BJ (cell line): ENCODE measurements at places on chromosomes 16 and 17.

DNA sequence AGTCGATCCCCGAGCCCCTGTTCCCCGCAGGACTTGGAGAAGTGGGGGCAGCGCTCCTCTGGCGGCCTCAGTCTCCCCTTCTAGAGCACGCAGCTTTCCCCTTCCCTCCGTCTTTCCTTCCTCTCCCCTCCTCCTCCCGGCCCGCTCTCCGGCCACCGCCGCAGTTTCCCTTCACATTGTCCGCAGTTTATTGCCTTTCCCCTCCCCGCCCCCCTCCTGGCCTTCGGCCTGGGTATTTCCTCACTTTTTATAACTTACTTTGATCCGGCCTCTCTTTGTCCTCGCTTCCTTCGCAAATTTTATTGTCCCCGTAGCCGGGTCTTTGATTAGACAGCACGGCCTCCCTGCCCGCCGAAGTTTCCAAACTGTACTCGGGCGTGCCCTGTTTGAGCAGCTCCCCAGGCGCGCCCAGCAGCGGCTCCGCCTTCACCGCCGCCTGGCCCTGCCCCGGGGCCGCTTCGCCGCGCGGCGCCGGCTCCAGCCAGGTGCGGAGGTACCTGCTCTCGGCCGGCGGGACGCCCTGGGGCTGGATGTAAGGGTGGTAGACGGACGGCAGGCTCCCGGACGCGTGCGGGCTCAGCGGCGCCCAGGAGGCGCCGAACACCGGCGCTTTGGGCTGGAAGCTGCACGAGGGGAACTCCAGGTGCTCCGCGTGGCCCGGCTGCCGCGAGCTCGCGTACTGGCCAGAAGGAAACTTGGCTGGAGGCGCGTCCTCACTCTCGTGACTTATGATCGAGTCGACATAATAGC is 488 bp downstream of the HOXB9 start:
- DNase-seq: no peak

- DNase-seq: no peak
Measured at GRCh38 chr16:71916397-71916920, 21.1 kb downstream of the IST1 start.

- DNase-seq: no peak
Measured at GRCh38 chr16:71339236-71340171, 19.0 kb upstream of the CALB2 start.

- no peak for DNase-seq
Measured at GRCh38 chr17:41972571-41973407, 6.2 kb downstream of the CNP start.

GRCh38 chr16:65936096-65936495 is 430.4 kb upstream of the CDH5 start:
- DNase-seq: no peak

DNA sequence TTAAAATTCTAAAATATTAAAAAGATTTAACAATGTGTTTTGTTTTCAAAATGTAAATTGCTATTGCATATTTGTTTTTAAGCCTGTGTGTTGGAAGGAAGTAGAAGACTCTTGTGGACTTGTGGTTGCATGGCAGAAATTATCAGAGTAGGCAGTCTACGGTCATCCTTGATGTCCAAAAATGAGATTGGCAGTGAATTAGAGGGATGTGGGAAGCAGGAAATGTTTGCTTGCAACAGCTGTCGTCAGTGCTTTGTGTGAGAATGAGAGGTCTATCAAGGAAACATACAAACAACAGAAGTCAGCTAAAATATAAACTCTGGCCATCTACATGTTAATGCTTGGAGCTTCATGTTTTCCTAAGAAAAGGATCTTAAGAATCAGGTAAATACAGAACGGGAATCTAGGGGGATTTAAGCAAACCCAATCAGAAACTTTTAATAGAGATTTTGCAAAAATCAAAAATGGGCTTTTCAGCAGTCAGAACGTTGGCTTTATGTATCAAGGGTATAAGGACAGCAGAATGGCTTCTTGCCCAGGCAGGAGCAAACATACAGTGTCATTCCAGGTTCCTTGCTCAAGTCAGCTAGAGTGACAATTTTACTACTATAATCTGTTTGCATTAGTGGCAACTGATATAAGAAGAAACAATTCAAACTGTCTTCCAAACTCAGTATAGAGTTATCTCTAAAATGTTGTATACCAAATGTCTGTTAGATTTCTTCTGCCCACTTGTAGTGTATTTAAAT is 196.7 kb downstream of the CYB561 start:
- no peak for DNase-seq

GRCh38 chr16:67565470-67566100 is 3.3 kb downstream of the CTCF start:
- no peak for DNase-seq

DNA sequence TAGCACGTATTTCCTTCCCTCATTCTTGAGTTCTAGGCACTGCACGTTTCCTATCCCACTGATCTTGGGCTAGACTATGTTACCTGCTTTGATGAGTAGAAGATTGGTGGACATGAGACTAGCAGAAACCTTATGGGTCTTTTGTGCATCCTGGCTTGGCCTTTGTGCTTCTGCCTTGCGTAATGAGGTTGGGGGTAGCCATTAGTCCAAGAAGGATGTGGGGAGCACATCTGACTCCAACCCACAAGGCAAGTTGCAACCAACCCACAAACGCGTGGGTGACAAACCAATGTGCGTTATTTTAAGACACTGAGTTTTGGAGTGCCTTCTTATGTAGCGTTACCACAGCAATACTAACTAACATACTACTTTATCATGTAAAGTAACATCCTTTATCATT is 180.4 kb upstream of the IRX5 start:
- DNase-seq: no peak

GRCh38 chr16:2924901-2925755 is 13.4 kb downstream of the FLYWCH1 start:
- no peak for DNase-seq

DNA sequence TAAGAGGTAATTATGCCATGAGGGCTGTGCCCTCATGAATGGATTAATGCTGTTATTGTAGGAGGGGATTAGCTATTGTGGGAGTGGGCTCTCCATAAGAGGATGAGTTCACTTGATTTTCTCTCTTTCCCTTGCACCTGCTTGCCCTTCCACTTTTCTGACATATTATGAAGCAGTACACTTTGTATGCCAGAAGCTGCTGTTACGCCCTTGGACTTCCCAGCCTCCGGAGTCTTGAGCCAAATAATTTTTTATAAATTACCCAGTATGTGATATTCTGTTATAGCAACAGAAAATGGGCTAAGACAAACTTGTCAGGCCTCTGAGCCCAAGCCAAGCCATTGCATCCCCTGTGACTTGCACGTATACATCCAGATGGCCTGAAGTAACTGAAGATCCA is 38.4 kb downstream of the PSMD12 start:
- DNase-seq: no peak

DNA sequence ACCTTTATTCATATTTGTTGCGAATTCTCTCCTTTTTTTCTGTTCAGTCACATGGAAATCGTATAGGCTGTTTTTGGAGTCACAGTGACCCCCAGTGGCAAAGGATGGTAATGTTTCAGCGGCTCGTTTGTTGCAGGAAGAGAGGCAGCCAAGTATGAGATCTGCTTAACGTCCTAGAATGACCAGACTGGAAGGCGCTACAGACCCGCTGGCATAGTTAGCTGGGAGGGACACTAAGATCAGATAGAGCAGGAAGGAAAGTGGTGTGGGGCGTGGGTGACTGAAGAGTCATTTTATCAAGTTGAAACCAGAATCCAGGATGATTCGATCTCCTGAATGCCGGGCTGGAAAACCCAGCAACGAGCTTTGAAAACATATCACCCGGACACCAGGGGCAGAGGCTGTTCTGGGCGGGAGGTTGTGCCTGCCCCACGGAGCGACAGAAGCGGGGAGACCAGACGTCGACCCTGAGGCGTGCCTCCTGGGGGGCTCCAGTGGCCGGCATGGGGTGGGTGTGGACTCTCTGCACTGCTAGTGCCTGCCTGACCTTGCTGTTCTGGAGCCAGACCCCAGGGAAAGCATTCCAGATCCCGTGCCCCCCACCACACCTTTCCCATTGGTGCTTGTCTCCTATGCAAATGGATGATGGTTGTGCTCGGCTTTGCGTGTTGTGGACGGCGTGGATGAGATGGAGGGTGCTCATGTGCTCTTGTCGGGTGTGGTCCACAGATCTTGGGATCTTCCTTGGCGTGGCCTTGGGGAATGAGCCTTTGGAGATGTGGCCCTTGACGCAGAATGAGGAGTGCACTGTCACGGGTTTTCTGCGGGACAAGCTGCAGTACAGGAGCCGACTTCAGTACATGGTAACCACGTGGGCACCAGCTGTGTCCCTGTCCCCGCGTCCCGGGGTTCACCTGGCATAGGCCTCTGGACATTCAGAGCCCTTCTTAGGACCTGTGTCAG is 7.7 kb downstream of the IL34 start:
- DNase-seq: peak; percentile 48

DNA sequence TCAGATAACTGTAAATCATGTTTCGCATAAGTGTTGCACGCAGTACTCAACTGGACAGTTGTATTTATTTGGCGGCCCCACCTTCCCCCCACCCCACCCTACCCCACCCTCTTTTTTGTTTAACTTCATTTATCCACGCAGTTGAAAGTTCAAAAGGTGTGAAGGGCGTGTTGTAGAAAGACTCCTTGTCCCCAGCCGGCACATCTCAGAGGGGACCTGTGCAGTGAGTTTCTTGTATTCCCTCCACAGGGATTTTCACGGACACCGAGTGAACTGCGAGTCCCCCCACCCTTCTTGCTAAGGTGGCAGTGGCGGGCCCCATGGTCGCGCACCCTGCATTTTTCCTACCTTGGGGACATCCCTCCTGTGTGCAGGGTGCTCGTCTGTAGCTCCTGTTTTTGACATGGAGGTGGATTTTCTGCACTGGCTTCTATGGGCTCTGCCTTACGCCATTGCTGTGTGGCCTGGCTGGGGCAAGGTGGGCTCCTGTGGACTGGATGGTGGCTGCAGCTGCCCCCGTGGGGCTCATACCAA is 36.2 kb downstream of the ADCY7 start:
- DNase-seq: no peak

DNA sequence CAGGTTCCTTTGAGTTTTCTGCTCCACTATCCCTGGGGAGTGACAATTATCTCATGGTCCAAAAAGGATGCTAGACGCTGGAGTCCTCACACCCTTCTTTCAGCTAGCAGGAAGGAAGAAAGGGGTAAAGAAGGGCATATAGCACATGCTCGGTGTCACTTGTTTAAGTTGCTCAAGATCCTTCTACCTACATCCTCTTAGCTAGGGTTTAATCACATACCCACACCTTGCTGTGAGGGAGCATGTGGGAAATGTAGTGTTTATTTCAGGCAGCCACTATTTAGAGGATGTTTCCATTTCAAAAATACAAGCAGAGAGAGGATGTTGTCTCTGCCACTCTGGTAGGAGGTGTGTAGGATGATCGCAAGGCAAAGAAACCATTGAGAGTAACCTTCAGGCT is 4.5 kb downstream of the PRKCB start:
- no peak for DNase-seq

- DNase-seq: no peak
Measured at GRCh38 chr16:10831894-10832886, 13.6 kb upstream of the TVP23A start.

GRCh38 chr17:4516735-4517134 is 18.1 kb downstream of the SPNS2 start:
- DNase-seq: no peak

DNA sequence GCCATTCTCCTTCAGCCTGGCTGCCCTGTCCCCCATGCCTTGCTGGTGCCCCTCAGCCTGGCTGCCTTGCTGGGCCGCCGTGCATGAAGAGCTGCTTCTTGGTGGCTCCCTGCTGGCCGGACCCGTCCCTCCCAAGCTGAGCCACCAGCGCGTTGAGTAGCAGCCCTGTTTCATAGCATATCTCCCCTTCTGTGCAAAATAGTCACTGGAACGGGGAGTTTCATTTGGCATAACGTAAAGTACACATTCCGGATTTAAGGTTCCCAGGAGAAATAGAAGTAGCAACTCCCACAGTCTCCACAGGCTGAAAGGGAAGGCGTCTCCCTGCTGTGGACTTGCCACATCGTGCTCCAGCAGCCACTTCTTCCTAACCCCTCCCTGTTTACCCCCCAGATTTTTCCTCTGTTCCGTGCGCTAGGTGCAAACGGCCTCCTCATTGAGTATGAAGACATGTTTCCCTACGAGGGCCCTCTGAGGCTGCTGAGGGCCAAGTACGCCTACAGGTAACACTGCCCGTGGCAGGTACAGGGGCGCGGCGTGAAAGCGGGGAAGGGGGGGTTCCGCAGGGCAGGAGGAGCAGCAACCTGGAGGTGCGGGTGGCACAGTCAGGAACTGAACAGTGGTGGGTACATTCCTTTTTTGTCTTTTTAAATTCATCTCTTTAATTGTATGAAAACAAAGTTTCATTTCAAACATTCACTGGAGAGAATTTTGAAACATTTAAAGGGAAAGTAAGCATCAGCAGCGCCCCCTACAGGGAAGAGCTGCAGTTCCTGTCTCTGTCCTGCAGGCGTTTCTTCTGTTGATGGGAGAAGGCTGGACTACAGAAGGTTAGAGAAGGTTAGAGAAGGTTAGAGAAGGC is 5.8 kb upstream of the OGFOD3 start:
- DNase-seq: no peak

GRCh38 chr17:4407216-4407615 is 26.5 kb upstream of the SPNS3 start:
- no peak for DNase-seq

DNA sequence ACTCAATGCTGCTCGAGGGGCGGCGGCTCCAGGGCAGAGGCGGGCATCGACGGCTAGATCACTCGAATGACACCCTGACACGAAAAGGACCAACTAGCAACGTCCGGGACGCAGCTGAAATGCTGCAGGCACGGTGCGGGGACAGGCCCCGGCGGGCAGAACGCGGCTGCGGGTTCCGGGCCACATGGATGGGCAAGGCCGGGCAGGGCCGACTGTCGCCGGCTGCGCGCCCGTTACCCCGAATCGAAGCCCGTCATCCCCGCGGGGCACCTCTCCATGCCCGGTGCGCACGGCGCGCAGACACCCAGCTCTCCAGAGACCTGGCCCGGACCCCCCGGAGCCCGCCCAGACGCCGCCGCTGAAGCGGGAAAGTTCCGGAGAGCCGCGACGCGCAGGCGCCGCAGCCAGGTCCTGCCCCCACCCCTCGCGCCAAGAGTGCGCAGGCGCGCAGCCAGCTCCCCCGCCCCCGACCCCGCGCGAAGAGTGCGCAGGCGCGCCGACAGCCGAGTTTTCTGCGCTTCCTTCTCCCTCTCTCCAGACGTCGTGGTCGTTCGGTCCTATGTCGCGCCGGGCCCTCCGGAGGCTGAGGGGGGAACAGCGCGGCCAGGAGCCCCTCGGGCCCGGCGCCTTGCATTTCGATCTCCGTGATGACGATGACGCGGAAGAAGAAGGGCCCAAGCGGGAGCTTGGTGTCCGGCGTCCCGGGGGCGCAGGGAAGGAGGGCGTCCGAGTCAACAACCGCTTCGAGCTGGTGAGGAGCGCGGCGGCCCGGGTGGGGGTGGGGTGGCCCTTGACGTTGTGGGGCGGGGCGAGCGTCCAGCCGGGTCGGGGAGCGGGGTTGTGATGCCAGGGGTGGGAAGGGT is at the start of gene TCF25:
TSS of gene TCF25 (plus strand) at position 484 of the 863 bp plus-strand sequence. CDS start at position 560, 76 bp downstream.
- DNase-seq: no peak

DNA sequence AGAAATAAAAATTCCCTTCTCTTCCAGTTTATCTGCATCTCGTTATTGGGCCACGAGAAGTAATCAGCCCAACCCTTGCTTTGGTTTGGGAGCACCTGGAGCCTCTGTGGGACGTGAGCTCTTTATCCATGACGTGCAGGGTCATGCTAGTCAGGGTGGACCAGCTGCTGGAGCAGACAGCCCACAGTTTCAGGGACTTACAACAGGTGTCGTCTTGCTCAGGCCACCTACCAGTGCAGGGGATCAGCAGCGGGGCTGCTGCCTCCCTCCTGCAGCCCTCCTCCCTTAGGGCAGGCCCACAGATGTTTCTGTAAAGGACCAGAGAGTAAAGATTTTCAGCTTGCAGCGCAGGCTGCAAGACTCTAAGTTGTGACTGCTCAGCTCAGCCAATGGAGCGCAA is 16.9 kb downstream of the ADAD2 start:
- DNase-seq: no peak

- DNase-seq: no peak
Measured at GRCh38 chr17:29289852-29290251, 4.1 kb downstream of the NUFIP2 start.
